ENCODE measurements at places on chromosomes 7 and 10.

DNA sequence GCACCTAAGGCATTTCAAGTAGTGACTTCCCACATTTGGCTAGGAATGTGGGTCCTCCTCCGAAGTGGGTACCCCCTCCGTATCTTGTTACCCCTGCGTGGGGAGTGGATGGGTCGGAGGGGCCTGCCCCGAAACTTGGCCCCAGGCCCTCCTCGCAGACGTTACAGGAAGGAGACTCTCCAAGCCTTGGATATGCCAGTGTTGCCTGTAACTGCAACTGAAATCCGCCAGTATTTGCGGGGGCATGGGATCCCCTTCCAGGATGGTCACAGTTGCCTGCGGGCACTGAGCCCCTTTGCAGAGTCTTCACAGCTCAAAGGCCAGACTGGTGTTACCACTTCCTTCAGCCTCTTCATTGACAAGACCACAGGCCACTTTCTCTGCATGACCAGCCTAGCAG lies 823 bp downstream of the TWNK start:
- no peak for DNase-seq

DNA sequence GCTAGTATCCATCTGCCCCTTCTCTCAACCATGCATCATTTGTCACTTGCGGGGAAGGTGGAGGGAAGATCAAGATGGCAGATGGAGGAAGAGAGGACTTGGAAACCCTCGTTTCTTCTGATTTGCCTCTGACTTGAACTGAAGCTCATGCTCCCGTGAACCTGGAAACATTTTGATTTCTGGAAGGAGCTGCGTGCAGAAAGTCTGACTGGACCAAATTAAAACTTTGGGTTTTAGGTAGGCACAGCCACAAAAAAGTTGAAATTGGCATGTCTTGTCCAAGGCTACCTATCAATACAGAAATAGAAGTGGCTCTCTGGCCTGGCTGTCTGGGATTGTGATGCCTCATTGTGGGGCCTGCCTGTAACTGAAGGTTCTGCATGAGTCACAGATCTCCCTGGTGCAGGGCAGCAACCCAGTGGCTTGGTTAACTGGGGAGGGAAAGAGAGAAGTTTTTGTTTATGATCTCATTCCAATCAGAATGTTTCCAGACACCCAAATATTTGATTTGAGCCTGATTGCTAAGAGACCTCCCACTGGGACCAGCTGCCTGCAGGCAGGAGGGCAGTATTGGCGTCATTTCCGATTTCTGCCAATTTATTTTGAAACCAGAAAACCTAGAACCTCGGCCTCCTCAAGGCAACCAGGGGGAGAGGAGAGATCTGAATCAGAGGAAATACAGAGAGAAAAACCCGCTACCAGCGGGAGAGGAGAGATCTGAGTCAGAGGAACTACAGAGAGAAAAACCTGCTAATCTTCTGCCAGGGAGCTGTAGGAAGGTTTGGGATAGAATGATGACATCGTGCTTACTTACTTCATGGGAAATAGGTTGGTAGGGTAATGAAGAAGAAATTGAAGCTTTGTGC lies 363.6 kb downstream of the ANKRD30A start:
- no peak for DNase-seq

DNA sequence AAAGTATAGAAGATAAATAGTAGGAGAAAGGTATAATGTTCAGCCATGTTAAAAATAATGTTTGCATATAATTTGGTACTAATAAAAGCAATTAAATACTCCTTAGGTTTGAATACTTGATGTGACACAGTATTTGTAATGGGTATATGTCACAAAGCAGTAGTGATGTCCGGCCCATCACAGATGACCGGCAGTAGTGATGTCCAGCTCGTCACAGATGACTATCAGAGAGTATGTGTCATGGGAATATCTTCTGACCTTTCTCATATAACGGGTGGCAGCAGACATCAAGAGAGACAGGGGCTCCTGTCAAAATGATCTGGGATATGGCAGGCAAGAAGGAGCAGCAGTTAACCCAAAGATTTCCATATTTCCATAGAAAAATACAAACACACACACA lies 477.4 kb upstream of the KLF6 start:
- DNase-seq: no peak

DNA sequence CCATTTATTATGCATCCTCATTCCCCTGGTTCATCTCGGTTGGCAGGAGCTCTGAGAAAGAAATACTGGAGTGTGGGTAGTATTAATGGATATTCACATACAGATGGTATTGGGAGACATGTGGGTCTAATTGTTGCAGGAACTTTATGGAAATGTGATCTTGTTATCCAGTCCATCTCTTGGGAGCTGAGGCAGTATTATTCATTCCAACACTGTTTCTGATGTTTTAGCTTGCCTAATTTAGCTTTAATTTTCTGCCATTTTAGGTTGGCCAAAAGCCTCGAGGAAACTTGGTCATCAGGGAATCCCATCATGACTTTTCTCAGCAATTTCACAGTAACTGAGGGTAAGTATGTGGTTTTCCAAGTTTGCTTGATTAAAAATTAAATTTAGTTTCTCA lies 125.7 kb downstream of the ABCA13 start:
- DNase-seq: no peak

- DNase-seq: no peak
Measured at GRCh38 chr10:129740532-129741279, 223.4 kb downstream of the EBF3 start.

DNA sequence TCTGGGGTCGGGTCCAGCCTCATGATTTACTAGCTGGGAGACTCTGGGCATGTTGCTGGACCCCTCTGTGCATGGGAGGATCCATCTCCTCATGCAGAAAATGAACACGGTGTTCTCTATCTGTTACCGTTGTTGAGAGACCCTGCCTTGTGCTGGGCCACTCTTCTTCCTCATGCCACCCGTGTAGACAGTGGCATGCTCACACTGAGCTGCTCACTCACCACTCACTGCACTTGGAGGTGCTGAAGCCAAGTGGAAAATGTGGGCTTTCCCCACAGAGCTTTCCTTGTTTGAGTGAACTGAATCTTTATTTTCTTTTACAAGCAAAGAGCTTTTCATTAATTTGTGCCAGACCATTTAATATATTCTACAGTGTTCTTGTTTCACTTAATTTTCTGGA lies 77.5 kb upstream of the GDF10 start:
- no peak for DNase-seq

DNA sequence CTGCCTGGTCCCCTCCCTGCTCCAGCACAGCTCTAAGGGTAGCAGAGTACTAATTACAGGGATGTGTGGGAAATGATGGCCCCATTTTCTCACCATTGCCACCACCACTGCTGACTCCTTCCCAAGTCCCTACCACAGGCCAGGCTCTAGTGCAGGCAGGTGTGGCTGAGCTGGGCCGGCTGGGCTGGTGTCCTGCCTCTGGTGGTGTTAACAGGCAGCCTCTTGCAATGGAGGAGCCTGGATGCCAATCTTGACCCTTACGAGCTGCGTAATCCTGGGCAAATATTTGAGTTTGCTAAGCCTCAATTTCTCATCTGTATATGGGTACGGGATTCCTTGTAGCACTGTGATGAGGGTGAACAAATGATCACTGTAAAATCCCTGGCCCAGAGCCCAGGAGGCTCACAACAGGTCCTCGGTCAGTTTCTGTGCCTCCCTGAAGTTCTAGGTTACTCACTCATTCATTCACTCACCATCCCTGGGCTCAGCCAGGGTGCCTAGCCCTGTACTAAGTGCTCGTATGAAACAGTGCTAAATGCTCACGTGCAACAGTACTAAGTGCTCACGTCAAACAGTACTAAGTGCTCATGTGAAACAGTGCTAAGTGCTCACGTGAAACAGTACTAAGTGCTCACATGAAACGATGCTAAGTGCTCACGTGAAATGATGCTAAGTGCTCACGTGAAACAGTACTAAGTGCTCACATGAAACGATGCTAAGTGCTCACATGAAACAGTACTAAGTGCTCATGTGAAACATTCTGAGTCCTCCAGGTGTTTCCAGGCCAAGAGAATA lies 2.3 kb upstream of the FZD9 start:
- DNase-seq: no peak

- no peak for DNase-seq
Measured at GRCh38 chr7:81618396-81619014, 151.3 kb downstream of the HGF start.

- DNase-seq: no peak
Measured at GRCh38 chr7:159144758-159145489, at the start of gene VIPR2. TSS of gene VIPR2 (minus strand) at chr7:159144867. CDS start at chr7:159144771, 96 bp downstream.

DNA sequence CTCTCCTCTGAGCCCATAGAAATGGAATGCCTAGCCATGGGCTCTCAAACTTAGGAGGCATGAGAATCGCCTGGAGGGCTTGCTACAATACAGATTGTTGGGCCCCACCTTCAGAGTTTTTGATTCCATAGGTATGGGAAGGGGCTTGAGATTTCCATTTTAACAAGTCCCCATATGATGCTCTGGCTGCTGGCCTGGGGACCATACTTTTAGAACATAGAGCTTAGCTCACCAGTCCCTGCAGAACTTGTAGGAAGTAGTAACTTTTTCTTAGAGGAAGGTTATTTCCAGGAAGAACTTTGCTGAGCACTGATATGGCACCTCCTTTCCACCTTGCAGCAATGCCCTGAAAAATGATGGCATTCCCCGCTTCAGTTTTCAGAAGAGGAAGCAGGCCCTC lies 177.0 kb upstream of the ZMIZ1 start:
- DNase-seq: no peak

DNA sequence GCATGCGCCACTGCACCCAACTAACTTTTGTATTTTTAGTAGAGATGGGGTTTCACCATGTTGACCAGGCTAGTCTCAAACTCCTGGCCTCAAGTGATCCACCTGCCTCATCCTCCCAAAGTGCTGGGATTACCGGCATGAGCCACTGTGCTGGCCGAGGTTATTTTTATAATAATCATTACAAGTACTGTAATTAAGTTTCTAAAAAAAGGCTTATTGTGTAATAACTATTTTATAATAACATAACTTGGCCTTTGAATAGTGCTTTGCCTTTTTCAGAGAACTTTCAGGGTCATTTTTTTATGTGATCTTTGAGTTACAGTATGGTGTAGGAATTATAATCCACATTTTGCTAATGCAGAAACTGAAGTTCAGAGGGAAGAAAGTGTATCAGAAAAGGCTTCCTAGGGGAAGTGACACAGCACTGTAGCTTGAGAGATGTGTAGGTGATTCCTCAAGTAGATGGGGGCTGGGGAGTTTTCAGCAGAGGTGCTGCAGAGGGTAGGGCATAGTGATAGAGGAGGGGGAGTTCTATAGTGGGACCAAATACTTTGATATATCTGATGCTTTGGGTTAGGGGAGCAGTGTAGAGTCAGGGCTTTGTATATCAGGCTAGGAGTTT lies 9.2 kb upstream of the SYPL1 start:
- DNase-seq: no peak

GRCh38 chr7:95925971-95926370 lies 153.6 kb downstream of the DYNC1I1 start:
- no peak for DNase-seq

- no peak for DNase-seq
Measured at GRCh38 chr7:113371416-113372043, 253.2 kb upstream of the SMIM30 start.

DNA sequence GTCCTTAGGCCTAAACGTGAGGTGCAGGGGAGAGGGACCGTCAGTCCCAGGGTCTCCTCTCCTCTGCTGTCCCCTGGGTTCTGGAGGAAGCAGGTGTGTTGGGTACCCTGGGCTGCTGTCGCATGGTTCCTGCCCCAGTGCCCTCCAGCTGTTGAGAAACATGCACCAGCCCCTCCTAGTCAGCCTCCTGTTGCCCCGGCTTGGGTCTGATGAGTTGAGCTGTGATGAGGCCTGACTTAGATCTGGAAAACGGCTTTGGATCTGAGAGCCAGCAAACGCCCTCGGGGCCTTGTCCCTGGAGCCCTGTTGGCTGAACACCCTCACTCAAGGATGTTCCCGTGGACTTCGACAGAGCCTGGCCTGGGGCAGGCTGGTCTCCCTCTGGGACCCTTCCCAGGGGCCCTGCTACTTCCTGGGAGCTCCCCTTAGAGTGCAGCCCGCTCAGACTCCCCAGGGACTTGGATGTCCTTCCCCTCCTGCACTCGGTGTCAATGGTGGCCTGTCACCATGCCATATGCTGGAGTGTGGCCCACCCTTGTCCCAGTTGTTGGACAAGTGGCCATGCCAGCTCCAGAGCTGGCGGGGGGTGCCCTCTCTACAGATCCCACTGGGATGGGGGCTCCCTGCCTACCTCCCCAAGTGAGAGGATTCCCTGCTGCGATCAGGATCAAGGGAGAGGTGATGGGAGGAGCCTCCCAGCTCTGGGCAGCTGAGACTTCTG lies 12.3 kb downstream of the ZNF316 start:
- DNase-seq: no peak

DNA sequence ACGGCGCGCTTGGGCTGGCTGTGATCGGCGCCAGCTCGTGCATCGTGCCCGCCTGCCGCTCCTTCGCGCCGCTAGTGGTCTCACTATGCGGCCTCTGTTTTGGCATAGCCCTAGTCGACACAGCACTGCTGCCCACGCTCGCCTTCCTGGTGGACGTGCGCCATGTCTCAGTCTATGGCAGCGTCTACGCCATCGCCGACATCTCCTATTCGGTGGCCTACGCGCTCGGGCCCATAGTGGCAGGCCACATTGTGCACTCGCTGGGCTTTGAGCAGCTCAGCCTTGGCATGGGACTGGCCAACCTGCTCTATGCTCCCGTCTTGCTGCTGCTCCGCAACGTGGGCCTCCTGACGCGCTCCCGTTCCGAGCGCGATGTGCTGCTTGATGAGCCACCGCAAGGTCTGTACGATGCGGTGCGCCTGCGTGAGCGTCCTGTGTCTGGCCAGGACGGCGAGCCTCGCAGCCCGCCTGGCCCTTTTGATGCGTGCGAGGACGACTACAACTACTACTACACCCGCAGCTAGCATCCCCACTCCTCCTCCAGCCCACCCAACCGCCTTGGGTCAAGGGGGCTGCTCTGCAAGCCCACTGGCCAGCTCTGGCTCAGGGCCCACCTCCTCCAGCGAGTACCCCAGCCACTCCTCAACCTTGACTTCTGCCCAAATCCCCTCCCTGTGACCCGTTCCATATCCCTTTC lies 1.9 kb downstream of the SLC18A3 start:
- no peak for DNase-seq

DNA sequence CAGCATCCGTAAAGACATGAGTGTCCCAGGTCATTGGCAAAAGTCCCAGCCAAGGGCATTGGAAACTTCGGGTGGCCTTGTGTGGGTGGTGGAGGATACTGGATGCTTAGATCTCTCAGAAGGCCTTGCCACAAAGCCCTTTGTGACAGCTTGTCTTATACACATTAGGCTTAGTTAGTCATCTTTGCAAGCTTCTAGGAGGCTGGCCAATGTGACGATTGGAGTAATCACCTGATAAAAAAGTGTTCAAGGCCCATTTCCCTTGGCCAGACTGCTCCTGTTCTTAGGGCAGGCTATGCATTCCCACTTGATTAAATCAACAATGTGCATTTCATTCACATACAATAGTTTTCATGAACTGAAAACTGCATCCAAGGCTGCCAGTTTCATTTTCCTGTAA lies 26.9 kb downstream of the NPS start:
- DNase-seq: no peak

DNA sequence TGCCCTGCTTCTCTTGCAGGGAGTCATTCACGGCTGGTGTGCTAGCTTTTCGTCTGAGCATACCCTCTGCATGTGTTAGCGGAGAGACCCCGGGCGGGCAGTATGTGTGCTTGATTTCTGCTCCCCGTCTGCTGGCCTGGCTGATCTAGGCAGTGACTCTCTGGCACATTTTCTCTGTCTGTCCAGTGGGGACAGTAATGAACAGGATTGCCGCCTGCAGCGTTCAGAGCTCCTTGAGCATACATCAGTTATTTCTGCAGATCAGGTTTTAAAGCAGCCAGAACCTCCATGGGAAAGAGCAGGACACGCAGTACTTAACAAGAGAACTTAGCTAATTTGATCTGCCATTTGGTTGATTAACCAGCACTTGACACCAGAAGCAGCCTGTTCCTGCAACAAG lies 242.5 kb downstream of the CELF2 start:
- DNase-seq: no peak

- no peak for DNase-seq
Measured at GRCh38 chr10:50528206-50528605, 95.5 kb downstream of the SGMS1 start.

Measured in activated naive CD4-positive, alpha-beta T cell (primary cell).